NCI-H2081 (cell line): ENCODE measurements at places on chromosomes 6 and 20.

GRCh38 chr6:45480752-45481415 lies 103.2 kb upstream of the SUPT3H start:
- no peak for DNase-seq

- DNase-seq, result no peak
Measured at GRCh38 chr20:33516882-33517281, 27.0 kb downstream of the CBFA2T2 start.

DNA sequence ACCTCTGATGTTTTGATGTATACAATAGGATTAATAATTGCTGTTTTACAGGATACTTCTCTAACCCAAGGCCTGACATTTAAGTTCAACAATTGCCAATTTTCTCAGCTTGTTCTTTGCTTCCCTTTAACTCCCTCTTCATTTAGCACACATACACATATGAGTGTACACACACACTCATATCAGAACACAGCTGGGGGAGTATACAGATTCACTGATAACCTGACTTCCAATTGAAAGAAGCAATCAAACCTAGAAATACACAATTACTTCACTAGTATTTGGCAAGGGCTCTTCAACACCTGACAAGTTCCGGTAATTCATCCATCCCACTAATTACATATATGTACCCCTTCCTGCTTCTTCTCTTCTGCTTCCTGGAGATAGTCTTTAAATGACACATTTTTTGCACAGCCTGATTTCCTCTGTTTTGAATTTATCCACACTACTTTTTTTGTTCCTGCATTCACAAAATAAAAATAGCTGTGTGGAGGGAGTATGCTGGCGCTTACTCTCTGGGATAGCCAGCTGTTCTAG lies 11.2 kb downstream of the UST start:
- DNase-seq, result no peak

GRCh38 chr6:119308991-119309657 lies 40.4 kb downstream of the MAN1A1 start:
- peak; percentile 32 for DNase-seq

- DNase-seq, result no peak
Measured at GRCh38 chr6:100952006-100952405, 70.9 kb upstream of the ASCC3 start.
